ENCODE measurements at places on chromosomes 3 and 15.

GRCh38 chr3:189331002-189331418 is 159.2 kb downstream of the TPRG1 start:
- no peak for DNase-seq

DNA sequence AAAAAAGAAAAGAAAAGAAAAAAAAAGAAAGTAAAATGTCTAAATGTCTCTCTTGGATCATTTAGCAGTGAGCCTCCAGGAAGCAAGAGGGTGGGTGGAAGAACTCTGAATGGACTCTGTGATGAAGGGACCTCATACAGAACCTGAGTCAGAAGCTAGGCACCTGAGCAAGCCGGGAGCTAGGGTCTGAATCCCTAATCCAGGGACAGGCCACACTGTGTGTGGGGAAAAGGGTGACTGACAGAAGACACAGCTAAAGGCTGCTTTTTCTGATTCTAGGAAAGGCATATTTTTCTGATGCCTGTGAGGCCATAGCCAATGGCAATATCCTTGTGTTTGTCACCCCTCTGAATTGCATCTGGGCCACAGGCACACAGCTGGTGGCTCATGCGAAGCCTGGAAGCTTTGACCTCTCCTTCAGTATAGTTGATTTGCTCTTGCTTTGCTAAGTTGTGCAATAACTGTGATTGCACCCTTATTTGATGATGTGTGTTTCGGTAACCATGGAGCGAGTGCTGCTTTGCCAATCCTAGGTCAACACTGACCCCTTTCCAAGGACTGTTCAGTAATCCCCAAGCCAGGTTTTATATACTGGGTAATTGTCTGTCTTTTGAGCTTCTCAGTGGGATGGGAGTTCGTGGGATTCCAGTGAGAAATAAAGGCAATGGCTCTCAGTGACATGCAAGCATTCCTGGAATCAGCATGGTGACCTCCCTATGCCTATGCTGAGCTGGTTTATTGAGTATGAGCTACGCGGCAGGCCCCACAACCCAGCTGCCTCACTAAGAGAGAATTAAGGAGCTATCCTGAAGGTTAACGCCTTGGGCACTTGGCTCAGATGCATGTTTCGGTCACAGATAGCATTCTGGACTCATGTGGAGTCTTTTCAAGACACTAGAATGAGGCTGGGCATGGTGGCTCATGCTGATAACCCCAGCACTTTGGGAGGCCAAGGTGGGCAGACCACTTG is 49.0 kb upstream of the OSBPL11 start:
- DNase-seq: peak; percentile 55

DNA sequence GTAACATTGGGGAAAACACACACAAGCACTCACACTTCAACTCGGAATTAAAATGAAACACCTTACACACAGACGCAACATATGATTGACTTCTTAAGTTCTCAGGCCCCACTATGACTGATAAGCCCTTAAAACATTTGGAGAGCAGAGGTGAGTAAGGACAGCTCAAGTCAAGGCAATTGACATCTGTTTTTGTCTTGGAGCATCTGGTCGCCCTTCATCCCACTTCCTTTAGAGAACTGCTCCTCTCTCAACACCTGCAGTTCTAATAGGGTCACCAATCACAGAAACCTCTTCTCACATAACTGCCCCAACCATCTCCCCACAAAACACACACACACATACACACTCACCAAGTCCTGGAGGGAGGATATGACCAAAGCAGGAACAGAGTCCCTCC is 43.4 kb downstream of the ERC2 start:
- no peak for DNase-seq

DNA sequence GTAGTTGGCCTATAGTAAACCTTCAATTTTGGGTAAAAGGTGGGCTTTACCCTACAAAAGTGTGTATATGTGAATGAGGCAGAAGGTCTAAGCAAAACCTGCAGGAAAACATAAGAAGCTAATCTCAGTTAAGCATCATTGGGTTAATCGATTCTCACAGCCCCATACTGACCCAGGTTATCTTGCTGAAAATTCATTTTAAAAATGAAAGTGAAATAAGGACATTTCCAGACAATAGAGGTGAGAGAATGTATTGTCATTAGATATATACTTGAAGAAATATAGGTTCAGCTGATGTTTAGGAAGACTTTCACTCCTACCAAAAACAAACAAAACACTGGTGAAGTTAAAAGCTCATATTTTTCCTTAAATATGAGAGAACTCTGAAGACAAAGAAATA is 85.6 kb downstream of the MCF2L2 start:
- no peak for DNase-seq

- peak; percentile 73 for DNase-seq
Measured at GRCh38 chr3:177830411-177830849, 633.1 kb upstream of the TBL1XR1 start.

DNA sequence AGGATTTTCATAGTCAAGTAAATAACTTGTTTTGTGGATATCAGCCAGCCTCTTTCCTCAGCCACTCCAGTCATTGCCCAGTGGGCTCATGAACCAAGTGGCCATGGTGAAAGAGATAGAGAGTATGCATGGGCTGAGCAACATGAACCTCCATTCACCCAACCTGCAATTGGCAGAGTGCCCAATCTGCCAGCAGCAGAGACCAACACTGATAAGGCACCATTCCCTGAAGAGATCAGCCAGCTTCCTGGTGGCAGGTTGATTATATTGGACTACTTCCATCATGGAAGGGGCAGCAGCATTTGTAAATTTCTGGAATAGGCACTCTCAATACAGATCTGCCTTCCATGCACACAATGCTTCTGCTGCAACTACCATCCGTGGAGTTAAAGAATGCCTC is 10.3 kb upstream of the MCF2L2 start:
- no peak for DNase-seq

DNA sequence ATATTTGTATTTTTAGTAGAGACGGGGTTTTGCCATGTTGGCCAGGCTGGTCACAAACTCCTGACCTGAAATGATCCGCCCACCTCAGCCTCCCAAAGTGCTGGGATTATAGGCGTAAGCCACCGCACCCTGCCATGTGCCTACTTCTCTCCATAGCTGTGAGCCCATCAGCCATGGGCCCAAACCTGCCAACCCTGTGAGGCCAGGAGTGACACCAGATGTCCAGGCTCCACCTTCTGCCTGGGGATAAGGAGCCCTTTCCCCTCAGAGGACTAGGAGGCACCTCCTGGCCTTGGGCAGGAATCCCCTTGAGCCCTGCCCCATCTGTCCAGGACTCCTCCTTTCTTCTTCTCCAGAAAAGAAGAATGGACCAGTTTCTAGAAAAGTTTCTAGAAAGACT is 14.2 kb upstream of the RFT1 start:
- DNase-seq: no peak

DNA sequence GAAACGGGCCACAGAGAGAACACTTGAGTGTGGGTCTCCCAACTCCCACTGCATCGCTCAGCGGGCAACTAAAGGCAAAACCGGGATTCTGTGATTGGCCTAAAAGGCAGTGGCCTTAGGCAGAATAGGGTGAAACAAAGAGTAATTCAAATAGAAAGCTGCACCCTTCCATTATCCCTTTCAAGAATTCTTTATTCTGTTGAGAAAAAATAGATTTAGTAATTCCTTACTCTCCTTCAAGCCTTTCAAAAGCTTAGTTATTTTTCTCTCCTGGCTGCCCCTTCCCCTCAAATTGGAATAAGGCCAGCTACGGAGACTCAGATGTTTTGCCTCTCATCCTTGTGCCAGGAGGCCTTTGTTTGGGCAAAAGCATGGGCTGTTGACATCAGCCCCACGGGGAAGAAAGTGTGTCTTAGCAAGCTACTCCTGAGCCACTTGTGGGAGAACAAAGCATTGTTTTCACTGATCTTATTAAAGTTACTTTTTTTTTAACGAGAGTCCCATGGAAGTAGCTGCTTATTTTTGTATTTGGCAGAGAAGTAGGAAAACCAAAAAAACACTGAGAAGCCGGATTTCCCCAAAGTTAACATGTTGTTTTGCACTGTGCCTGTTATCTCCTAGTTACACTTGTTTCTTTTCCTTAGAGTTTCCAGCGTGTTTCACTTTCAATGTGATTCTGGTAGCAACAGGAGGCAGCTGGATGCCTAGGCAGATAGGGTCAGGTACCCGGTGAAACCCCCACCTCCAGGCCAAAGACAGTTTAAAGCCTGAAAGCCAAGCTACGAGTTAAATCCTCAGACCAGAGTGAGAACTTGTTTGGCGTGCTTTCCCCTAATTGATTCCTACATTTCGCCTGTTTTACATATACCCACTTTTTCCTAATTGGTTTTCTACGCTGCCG is 2.2 kb downstream of the ST6GAL1 start:
- no peak for DNase-seq
